ENCODE measurements at places on chromosomes 16 and 17.

- no peak for DNase-seq
Measured at GRCh38 chr16:87829622-87829980, 39.7 kb downstream of the SLC7A5 start.

- DNase-seq = no peak
Measured at GRCh38 chr17:56583772-56584171, 9.7 kb upstream of the NOG start.

GRCh38 chr16:85419503-85420408 lies 193.4 kb upstream of the GSE1 start:
- no peak for DNase-seq

DNA sequence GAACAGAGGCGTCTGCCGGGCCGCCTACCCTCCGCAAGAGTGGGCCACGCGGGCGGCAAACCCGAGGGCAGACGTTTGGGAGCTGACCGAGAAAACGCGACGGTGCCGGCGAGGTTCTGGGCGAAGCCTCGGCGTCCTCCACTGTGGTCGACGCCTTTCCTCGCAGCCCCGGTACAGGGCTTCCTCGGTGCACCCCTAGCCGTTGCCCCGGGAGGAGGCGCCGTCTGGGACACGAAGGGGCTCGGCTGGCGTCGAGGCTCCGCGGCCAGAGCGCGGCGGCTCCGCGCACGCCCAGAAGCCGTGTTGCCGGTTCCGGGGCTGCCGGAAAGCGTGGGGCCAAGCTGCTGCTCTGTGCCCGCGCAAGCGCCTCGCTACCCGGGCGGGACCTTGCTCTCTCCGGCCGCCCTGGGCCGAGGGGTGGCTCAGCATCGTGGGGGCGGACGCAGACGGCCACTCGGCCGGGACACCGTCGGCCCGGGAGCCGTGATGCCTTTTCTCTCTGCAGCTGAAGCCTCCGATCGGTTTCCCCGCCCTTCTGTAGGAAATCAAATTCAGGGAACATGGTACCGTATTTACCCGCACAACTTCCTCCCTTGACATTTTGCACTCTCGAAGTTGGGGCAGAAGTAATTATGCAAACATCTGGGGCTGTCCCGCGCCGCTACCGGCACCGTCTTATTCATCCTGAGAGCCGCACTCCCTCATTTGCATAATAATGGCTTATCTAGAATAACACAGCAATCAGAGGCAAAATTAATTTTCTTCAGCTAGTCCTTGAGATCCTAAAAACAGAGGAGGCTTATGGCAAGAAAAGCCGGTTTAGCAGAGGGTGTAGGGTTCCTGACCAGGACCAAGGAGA lies 7.3 kb upstream of the CBX8 start:
- peak; percentile 68 for DNase-seq

DNA sequence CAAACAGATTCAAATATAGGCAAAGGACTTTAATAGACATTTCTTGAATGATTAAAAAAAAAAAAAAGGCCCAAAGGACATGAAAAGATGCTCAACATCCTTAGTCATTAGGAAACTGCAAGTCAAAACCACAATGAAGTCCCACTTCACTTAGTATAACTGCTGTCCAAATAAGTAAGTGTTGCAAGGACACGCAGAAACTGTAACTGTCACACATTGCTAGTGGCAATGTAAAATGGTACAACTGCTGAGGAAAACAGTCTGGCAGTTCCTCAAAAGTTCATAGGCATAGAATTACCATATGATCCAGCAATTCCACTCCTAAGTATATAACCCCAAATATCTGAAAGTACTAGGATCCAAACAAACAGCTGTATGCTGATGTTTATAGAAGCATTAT lies 112.7 kb downstream of the BRIP1 start:
- DNase-seq = peak; percentile 59

DNA sequence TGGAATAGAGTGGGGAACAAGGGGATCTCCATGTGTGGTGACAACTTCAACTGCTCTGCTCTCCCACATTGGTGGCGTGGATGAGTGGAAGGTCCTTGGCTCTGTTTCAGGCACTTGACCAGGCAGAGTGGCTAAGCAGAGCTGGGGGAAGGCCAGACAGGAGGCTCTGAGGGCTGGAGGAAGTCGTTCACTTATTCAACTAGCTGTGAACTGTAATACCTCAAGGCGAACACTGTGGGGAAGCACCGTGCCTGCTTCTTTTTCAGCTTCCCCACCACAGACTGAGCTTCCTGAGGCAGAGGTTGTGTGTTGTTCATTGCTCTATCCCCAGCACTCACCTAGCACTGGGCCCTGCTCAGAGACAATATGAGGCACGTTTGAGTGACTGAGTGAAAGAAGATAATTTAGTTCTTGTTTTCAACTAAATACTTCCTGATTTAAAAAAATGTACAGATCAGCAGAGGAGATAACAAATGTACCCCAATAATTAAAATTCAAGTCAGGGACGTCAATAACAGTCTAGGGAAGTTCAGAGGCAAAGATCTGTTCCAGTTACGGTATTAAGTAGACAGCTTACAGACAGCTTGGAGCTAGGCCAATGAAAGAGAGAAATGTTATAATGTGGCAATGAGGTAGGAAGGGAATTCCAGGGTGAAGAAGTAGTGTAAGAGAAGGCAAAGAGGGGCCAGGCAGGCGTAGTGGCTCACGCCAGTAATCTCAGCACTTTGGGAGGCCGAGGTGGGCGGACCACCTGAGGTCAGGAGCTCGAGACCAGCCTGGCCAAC lies 34.7 kb downstream of the MYO18A start:
- DNase-seq = peak; percentile 70

GRCh38 chr17:11284811-11285210 lies 43.8 kb downstream of the SHISA6 start:
- DNase-seq = no peak

DNA sequence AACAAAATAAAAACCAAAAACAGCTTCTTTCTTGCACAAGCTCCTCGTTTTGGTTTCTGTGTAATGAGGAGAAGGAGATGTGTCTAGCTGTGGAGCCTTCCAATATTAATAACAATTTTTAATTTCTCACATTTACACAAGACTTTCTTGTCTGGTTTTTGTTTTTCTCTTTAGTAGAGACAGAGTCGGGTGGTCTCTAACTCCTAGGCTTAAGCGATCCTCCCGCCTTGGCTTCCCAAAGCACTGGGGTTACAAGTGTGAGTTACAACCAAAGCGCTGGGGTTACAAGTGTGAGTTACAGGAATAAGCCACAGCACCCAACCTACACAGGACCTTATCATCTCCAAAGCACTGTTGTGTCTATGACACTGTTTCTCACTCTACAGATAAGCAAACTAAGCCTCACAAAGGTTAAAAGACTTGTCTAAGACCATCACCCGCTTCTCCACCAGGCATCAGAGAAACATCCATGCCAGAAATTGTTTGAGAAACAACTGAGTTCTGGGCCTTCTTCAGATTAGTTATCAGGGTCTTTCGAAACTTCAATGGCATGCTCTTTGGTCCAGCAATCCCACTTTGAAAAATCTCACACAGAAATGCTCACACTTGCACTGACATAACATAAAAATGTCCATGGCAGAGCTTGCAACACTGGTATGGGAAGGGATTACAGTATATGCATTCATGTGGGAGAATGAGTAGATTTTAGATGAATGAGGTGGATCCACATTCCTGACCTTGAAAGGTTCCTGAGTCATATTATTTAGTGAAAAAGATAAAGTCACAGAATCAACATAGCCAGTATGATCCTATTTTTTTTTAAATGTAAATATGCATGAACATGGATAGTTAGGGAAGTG lies 3.9 kb downstream of the ABAT start:
- no peak for DNase-seq

GRCh38 chr16:49280105-49280741 lies 1.4 kb downstream of the CBLN1 start:
- no peak for DNase-seq

- no peak for DNase-seq
Measured at GRCh38 chr16:77594057-77594456, 128.3 kb upstream of the NUDT7 start.
